ENCODE measurements at places on chromosomes 4 and X.

- peak; percentile 79 for DNase-seq
These were observed 196.3 kb upstream of the HHIP start for GRCh38 chr4:144449611-144450010.

GRCh38 chr4:152572417-152573086 is 36.7 kb upstream of the FBXW7 start:
- DNase-seq, result no peak

GRCh38 chr4:38576767-38577166 is 87.2 kb upstream of the KLF3 start:
- DNase-seq, result no peak

GRCh38 chr4:36081185-36081584 is 163.1 kb downstream of the ARAP2 start:
- no peak for DNase-seq

GRCh38 chrX:11724122-11725017 is 33.7 kb upstream of the MSL3 start:
- DNase-seq, result no peak

DNA sequence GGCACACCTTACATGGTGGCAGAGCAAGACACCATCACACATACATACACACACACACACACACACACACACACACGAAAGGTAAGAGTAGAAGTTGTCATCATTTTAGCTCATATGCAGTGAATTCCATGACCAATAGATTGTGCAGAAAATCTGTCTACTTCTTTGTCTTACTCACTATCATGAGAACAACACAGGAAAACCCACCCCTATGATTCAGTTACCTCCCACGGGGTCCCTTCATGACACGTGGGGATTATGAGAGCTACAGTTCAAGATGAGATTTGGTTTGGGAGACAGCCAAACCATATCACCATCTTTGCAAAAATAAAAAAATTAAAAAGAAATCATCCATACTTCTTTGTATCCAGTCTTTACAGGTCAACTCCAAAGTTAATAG is 221.1 kb downstream of the BMPR1B start:
- no peak for DNase-seq

GRCh38 chr4:187972135-187972534 is 23.4 kb upstream of the ZFP42 start:
- no peak for DNase-seq

GRCh38 chrX:38342853-38343778 is 9.3 kb upstream of the OTC start:
- no peak for DNase-seq

GRCh38 chrX:45876206-45876605 is 669.0 kb downstream of the ZNF674 start:
- DNase-seq, result no peak

- DNase-seq, result no peak
These were observed 35.1 kb upstream of the CYP2U1 start for GRCh38 chr4:107896158-107896645.

DNA sequence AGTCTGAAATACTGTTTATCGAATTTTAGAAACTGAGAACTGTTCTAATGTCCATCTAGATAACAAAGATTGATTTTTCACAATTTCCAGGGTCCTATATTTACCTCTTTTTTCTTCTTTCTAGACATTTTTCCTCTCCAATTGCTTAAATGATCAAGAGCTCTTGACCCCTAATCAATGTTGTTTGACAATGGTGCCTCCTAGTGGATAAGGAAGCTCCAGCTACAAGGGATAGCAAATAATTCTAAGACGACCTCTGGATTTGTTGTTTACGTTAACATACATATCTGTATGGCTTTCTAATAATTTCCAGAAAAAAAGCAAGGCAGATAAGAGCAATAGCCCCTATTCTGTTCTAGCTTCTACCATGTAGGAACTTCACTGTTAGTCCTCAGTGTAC is 35.8 kb downstream of the GPR82 start:
- DNase-seq, result no peak

DNA sequence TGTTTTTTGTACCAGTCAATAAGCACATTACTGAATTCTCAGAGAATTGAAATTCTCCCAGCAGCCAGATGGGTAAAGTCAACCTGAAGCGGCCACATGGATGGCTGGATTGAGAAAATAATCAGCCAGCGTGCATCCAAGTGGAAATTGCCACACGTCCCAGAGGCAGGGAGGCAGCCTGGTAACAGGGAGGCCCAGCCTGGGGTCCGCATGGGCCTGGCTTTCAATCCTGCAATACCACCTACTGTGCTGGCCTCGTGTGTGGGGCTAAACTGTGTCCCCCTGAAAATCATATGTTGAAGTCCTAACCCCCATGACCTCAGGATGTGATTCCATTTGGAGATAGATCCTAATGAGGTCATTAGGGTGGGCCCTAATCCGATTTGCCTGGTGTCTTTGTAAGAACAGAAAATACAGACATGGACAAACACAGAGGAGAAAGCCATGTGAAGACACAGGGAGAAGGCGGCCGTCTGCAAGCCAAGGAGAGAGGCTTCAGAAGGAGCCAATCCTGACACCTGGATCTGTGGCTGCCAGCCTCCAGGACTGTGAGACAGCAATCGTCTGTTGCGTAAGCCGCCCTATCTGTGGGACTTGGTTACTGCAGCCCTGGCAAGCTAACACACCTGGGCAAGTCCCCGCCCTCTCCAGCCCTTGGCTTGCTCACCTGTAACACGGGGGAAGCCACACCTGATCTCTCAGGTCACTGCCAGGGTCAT is 90.3 kb downstream of the JAKMIP1 start:
- peak; percentile 81 for DNase-seq

- no peak for DNase-seq
These were observed 47.9 kb downstream of the STARD8 start for GRCh38 chrX:68695206-68695845.

DNA sequence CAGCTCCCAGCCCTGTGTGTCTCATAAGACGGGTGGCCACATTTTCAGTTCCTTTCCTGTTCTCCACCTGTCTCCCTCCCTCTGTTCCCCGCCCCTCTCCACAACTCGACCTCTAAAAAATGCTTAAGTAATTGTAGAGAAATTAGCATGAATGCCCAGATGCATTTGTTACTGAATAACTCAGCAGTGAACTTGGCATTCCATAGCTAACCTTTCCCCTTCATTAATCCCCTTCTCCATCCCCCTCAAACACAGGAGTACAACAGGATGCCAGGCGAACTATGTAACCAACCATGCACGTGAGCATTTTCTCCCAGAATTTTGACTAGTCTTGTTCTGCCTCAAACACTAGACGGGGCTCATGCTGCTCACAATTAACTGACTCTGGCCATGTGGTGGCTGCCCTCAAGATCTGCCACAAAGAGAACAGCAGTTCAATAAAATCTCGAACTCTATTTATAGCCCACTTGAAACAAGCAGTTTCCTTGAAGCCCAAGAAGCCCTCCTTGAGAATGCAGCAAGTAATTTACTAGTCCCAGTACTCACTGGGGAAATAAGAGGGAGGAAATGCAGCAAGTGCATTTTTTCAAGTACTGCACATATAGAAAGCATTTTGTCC is 351.2 kb downstream of the ARHGAP24 start:
- DNase-seq, result peak; percentile 83

DNA sequence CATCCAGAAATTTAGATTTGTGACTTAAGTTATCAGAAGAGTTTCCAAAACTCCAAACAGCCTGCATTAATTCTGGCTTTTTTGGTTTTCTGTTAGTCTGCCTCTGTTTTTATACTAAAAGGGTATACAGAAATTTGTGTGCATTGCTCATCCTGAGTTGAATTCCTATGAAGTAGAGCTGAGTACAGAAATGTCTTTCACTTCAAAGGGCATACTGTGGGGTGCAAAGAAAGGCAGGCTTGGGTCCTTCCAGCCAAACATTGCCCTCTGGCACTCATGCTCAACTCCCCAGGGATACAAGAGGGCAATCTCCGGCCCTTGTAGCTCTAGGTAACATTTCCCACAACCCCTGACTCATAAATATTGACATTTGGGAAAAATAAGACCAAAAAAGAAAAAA is 27.6 kb upstream of the TMEM184C start:
- no peak for DNase-seq

DNA sequence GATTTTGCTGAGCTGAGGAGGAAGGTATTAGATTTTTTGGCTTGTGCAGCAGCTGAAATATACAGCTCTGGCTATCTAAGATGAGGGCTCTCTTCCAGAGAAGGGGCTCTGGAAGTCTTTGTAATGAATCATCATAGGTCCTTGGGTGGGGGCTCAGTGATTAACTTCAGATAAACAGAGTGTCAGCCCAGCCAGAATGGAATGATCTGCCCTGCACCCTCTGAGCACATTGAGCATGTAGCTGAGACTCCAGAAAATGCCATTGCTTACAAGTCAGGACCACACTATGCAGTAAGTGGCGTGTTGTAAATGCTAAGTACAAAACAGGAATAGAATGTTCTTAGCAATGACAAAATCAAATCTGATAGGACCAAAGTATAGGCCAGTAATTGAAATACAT is 836.0 kb downstream of the PDHA2 start:
- peak; percentile 64 for DNase-seq

GRCh38 chr4:177251237-177251636 is 58.4 kb upstream of the NEIL3 start:
- no peak for DNase-seq

DNA sequence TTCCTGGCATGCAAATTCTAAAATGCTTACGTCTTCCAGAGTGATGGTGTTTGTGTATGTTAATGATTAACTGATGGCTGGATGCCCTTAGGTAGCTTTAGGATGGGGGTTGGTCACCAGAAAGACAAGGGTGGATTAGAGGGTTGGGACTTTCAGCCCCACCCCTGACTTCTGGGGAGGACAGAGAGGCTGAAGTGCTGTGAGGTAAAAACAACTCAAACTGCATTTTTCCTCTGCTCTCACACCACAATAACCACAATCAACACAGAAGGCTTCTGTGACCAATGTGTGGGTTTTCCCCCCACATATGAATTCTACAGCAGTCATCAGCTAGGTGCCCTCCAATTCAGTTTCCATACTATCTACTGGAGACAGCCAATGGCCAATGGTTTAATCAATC is 18.7 kb upstream of the DDIT4L start:
- no peak for DNase-seq

- no peak for DNase-seq
These were observed 1956.7 kb downstream of the C4orf33 start for GRCh38 chr4:131052646-131053045.

DNA sequence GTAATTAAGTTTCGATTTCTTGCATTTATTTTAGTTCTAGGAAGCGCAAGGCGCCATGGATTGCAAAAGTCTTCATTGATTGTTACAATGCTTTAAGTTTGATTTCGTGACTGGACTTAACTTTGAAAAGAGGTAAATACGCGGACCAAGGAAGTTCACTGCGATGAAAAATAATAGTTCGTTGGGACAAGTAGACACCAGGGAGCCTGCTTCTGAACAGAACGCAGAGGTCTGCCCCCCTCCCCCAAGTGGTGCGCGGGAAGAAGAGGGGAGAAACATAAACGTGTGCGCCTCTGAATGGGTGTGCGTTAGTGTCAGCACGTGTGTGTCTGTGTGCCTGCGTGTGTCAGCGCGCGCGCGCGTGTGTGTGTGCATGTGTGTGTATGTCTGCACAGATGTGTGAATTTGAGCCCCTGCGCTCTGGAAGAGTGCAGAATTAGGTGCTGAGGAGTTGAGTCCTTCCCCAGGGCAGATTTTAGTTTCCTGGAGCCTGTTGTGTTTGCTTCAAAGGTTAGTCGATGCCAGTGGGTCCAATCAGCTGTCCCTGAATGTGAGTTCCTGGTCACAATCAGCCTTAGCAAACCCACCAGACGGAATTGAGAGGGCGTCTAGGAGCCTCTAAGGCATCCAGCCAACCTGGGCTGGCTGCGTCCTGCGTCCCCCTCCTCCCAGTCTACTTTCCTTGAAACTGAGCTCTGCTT is 5.8 kb upstream of the POU4F2 start:
- no peak for DNase-seq

DNA sequence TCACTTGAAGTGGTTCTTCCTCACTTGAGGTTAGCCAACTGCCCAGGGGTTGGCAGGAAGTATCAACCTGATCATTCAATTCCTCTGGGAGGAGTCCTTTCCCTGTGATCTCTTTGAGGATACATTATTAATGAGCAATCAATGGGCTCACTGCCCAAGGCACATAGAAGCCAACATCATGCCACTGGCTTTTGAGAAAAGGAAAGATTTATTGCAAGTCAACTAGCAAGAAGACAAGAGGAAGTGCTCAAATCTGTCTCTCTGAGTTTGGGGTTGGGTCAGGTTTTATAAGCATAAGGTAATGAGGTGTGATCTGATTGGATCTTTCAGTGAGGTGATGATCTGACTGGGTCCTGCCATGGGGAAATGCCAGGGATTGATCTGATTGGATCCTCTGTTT is 39.6 kb downstream of the FGFBP1 start:
- DNase-seq, result no peak

- DNase-seq, result no peak
These were observed 1061.9 kb upstream of the TENM3 start for GRCh38 chr4:181181331-181181730.

GRCh38 chrX:123425471-123425870 is 241.4 kb downstream of the GRIA3 start:
- DNase-seq, result no peak

GRCh38 chrX:148389629-148390028 is 110.8 kb upstream of the AFF2 start:
- DNase-seq, result no peak

GRCh38 chr4:109052821-109053220 is 249.6 kb downstream of the COL25A1 start:
- no peak for DNase-seq

- DNase-seq, result no peak
These were observed 79.5 kb downstream of the MAGEB5 start for GRCh38 chrX:26295425-26295824.

GRCh38 chrX:154379569-154379951 is 465 bp downstream of the EMD start:
- DNase-seq, result no peak

DNA sequence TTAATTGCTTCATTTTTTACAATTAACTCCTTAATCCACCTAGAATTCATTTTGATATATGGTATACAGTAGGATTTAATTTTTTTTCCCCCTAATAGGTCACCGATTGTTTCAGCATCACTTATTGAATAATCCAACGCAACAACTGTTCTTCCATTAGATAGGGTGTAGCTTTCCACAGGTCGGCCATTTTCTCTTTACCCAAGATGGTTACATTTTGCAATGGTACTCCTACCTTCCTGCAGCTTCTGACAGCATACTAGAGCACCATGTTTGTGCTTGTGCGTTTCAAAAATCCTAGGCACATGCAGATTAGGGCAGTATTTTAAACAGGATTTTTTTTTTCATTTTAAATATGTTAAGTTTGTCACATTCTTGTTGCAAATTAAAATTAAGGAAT is 2.3 kb downstream of the LINC00632 start:
- no peak for DNase-seq

All from islet precursor cell (in vitro differentiated cells).